ENCODE measurements at places on chromosomes 6 and 20.
A peak's percentile ranks its signal among the peaks of the same experiment; 100 is the strongest.

GRCh38 chr6:17311595-17312311 is 30.6 kb downstream of the RBM24 start:
- DNase-seq = no peak

GRCh38 chr6:164502833-164503232 is 806.6 kb downstream of the C6orf118 start:
- no peak for DNase-seq

DNA sequence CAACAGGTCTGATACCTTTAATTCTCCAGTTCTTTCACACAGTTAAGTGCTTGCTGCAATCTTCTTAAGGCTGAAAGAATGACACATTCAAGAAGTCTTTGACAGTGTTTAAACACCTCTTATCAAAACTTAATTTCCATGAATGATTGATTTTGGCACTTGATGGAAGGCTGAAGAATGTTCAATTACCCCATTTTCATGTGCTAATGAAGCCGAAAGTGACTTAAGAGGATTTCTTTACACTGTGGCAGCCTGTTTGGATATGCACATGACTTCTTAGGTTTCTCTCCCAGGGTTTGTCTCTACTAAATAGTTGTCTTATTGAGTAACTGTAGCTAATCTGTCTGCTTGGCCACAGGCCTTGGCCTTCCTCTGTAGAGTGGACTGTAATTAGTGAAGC is 81.1 kb upstream of the PRDM1 start:
- no peak for DNase-seq

- no peak for DNase-seq
These were observed 6.4 kb downstream of the SERAC1 start for GRCh38 chr6:158161566-158162254.

GRCh38 chr6:117771403-117771802 is 96.1 kb downstream of the NUS1 start:
- no peak for DNase-seq

DNA sequence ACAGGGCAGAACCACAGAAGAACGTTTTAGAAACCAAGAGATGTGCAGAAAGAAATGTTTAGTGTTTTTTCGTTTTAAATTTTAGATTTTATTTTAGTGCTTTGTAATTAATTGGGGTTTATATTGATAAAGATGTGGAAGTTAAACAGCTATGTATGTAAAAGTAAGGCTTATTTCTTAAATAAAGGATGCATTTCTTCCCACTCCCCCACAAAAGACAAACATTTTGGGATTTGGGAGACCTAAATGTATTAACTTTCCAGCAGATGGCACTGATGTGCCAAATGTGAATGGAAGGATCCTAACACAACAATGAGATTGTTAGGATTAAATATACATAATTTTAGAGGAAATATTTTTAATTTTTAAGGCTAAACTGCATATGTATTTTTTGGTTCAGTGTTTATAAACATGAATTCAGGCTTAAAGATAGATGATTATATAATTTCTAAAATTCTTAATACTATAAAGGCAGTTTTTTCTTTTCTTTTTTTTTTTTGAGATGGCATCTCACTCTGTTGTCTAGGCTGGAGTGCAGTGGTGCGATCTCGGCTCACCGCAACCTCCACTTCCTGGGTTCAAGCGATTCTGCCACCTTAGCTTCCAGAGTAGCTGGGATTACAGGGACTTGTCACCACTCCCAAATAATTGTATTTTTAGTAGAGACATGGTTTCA is 12.0 kb downstream of the PFDN4 start:
- peak; percentile 11 for DNase-seq

- DNase-seq = no peak
These were observed 87.8 kb downstream of the PLCB4 start for GRCh38 chr20:9156529-9157280.

DNA sequence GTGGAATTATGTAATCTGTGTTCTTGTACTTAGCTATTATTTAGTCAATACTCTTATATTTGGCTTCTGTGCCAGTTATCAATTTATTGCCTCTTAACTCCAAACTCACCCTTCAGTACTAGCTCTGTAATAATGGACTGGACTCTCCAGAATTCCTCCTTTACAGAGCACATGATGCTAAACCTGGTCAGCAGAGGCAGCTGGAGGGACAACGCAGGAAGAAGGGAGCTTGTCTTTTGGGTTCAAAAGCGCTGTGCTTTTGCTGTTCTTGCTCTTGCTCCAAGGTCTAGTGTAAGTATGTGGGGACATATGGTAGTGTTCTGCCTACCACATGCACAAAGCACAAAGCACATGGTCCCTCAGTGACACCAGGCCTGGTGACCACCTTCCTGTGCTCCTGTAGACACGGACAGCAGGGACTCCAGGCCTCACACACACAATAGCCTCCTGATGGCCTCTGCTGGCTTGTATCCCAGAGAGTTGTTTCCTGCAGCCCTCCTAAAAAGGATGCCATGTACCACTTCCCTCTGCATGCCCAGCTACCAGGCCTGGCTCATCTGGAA is 46.1 kb downstream of the CHD6 start:
- DNase-seq = no peak

- DNase-seq = no peak
These were observed 59.2 kb upstream of the TFAP2D start for GRCh38 chr6:50654155-50654554.

DNA sequence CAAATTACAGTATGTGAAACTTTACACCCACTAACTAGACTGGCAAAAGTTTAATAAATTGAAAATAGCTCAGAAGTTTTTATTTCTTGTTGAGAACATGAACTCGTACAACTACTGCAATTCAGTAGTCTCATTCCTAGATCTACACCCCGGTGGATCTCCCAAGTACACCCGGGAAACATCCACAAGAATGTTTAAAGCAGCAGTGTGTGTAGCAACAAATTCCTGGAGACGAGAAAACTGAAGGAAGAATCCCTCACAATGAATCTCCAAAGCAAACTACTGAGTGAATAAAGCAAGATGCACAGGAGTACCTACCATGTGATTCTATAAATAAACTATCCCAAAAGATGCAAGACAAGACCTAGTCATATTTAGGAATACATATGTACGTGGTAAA is 954.0 kb upstream of the MAP3K7 start:
- no peak for DNase-seq

DNA sequence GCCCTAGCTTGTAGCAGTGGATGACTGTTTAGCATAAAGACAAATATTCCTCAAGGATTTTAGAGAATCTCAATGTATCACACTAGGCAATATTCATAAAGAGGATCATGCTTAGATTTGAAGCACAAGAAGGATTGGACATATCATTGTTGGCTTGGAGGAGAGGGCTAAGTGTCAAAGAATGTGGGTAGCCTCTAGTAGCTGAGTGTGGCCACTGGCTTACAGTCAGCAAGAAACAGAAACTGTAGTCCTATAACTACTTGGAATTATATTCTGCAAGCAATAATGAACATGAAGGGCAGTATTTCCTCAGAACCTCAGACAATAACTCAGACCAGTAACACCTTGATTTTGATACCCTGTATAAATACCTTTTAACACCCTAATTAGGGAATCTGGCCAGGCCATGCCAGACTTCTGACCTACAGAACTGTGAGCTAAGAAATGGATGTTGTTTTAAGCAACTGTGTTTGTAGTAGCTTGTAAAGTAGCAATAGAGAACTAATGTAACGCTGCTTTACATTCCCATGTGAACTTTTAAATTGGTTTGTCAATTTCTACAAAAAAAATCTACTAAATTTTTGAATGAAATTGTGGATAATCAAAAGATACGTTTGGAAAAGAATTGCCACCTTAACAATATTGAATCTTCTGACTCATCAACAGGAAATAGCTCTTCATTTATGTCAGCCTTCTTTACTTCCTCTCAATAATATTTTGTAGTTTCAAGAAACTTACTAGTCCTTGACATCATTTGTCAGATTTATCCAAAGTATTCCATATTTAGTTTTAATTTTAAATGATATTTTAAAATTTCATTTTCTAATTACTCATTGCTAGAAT is 65.2 kb upstream of the RSPO3 start:
- DNase-seq = no peak

DNA sequence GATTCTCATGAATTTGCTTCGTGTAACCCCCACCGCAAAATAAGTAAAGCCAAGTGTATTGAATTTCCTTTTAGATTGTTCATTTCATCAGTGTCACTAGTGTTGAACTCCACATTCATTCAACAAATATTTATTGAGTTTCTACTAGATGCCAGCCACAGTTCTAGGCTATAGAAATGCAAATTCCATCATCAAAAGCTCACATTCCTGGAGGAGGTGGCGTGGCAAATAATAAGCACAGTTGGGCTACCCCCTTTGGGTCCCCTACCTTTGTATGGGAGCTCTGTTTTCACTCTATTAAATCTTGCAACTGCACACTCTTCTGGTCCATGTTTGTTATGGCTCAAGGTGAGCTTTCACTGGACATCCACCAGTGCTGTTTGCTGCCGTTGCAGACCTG is 12.7 kb upstream of the ME1 start:
- DNase-seq = no peak

DNA sequence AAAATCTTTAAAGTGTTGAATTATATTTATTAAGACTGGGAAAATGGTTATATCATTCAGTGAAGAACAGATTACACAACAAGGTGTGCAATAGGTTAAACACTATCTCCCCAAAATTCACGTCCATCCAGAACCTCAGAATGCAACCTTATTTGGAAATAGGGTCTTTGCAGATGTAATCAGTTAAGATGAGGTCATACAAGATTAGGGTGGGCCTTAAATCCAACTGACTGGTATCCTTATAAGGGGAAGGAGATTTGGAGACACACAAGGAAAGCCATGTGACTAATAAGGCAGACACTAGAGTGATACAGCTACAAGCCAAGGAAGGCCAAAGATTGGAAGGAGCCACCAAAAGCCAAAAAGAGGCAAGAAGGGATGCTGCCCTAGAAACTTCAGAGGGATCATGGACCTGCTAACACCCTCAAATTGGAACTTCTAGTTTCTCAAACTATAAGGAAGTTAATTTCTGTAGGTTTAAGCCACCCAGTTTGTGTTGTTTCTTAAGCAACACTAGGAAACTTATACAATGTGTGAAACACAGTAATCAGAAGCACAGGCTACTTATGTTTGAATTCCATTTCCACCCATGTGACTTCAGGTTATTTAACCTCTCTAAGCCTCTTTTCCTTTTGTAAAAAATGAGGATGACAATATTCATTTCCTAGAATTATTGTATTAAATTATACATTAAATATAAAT is 16.9 kb downstream of the ILRUN start:
- DNase-seq = no peak

DNA sequence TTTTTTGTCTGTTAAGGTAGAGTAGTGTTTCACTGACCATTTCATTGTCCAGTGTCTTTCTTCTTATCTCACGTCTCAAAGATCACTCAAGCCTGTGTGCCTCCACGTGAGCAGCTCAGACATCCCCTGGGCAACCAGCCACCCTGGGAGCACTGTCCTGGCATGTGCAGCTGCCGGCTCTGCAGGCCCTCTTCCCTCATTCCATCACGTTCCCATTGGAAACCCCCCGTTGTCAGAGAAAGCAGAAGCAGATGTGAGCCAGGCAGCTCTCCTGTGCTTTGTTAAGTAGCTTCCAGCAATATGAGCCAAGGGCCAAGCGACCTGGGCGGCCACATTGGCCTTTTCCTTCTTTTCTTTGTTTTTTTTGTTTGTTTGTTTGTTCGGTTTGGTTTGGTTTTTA is 233.2 kb upstream of the SYNDIG1 start:
- no peak for DNase-seq

GRCh38 chr6:40585651-40586269 is 1.4 kb downstream of the LRFN2 start:
- DNase-seq = peak; percentile 17

DNA sequence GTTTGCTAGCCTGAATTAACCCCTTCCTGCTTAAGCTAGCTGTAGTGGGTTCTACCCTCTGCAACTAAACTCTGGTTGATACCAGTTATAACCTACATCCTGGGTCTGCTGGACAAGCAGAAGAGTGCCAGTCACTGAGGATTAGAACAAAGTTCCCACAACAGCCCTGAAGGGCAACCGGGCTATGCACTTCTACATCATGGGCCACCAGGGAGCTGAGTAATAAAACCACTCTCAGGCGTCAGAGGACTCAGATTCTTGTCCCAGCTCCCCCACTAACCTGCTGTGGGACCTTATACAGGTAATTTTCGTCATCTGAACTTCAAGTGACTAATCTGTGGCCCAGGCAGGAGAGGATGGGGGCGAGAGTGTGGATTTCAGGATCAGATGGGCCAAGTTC is 56.8 kb downstream of the EYA2 start:
- DNase-seq = no peak

- DNase-seq = no peak
These were observed 4.7 kb downstream of the GMPR start for GRCh38 chr6:16243055-16243454.

GRCh38 chr20:15487682-15488081 is 1085.6 kb downstream of the KIF16B start:
- DNase-seq = no peak

DNA sequence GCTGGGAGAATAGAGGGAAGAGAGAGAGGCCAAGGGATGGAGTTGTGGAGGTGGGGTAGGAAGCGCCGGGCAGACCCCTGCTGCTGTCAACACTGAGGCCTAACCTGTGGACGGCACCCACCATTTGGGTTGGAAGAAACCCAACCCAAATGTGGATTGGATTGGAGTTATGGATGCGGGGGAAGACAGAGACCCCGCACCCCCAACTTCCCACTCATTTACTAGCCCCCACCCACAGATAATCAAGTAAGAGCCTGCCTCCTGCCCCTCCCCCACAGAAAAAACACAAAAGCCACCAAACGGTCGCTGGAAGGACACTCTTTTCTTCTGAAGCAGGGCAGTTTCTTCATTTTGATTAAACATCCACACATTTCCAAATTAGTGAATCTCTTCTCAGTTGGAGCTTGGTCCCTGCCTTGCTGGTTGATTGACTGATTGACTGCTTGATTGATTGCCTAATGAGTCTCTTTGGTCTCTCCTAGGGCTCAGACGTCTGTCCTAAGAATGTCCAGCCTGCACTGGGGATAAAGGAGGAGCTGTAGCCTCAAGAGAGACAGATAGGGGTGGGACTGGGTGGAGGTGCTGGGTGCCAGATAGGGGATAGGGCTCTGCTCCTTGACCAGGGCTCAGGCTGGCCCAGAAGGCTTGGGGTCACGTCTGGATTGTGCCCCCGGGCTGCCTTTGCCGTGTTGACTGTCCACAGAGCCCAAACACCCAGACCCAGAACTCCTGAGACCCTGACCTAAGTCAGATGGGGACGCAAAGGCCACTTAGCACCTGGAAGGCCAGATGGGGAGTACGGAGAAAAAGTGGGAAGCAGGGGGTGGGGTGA is 74.9 kb upstream of the FOXP4 start:
- no peak for DNase-seq

GRCh38 chr6:39424831-39425230 is 102.3 kb upstream of the KCNK16 start:
- DNase-seq = no peak

GRCh38 chr20:49172413-49172812 is 15.7 kb downstream of the STAU1 start:
- DNase-seq = no peak

All from dorsolateral prefrontal cortex (tissue), 122 donors.